ENCODE measurements at places on chromosomes 7 and 10.

GRCh38 chr10:1662438-1663025 lies 74.8 kb downstream of the ADARB2 start:
- no peak for DNase-seq

DNA sequence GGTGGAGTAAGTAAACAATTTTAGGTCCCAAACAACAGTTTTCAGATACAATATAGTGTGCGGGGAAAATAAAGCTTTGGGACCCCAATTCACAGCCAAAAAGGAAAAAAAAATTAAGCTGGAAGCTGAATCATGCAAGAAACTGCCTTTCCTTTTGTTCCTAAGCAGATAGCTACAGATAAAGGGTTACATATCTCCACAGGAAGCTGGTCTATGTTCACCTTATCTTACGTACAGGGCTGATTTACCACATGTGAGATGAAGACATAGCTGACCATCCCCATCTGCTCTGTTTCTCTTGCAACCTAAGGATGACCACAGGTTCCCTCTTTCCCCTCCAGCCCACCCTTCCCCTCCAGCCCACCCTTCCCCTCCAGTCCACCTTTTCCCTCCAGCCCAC lies 14.2 kb upstream of the PFKP start:
- DNase-seq = no peak

DNA sequence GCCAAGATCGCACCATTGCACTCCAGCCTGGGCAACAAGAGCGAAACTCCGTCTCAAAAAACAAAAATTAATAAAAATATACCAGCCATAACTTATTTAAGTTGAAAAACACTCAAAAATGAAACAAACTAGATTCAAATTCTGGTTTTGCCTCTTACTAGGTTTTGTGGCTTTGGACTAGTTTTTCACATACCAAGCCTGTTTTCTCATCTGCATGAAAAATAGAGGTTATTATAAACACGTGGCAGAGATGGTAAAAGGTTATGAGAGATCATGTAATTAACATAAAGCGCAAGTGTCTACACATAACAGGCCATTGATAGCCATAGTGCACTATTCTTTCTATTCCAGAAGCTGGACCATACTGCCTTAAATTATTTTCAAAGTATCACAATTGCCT lies 35.5 kb upstream of the CABCOCO1 start:
- peak; percentile 30 for DNase-seq

DNA sequence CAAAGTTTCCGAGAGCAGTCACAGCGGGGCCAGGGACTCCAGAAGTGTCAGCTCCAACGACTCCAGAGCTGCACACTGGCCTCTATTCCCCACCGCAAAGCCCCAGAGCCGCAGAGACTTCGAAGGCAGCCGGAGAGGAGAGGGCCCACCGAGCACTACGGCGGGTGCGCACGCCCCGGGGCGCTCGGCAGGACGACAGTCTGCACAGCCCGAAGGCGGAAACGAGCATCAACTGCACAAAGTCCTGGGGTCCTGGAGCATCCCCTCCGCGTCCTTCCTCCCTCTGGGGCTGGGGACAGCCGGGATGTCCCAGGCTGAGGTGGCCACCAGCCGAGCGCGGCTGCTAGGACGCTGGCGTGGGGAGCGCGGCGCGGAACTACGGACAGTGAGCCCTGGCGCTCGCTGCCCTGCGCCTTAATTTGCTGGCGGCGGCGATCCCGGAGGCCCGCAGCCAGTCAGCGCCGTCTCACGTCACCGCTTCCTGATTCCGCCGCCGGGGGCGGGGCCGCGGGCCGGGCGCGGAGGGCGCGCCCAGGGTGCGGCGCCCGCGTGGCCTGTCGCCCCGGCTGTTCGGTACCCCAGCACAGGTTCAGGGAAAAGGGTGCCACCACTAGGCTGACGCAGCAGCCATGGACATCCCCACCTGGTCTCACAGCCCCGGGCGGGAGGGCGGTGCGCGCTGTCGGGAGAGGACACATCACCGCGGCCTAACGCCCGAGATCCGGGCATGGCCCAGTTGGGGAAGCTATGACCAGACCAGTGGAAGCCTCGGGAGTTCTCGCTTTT lies at the start of gene TBX20:
TSS of gene TBX20 (minus strand) at position 391 of the 786 bp plus-strand sequence. CDS start 480 bp downstream, outside the sequence.
- no peak for DNase-seq

DNA sequence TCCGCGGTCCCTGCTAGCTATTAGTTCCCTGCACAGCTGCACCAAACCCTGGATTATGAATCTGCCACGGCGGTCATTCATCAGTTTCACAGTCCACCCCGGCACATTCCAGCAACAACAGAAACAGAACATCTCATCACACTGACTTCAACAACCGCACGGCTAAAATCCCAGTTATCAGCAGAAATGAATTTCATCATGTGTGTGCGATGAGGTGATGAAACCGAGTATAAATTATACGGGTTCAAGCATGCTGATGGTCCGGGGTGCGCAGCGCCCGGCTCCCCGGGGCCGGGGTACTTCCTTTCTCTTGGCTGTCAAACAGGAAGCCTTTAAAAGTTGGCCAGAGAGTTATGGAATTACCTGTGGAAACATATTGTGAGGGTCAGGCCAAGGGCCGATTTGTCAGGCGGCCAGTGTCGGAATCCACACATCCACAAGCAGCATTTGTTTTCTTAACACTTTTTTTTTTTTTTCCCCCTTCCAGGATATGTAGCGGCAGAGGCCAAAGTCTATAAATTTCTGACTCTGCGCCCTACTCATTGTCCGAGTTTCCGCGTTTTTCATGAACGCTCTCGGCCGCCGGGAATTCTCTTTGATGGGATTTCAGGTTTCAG lies 420.9 kb upstream of the MGMT start:
- no peak for DNase-seq
